ENCODE measurements at places on chromosomes 6 and 20. TPM values are rescaled to one million over a fixed set of nuclear protein-coding genes. Genes with fewer than 3 reads are reported as not detected.

Gene PSMB9
- total RNA-seq = 339 TPM

- DNase-seq = no peak
Measured at GRCh38 chr6:154824076-154824475, 90.9 kb downstream of the SCAF8 start.

DNA sequence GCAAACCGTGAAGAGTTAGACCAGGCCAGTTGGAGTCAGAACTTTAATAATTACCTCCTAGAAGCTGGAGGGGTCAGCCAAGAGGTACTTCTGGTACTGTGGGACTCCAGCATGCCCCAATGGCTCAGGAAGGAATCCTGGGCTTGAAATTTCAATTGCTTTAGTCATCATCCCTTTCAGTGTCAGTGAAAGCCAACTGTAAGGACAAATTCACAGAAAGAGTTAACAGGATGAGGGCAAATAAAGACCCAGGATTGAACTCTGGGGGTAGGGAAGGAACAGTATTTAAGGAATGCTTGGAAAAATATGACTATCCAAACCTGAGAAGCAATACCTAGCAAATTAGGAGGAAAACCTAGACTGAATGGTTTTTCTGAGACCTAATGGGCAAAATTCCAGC, 735.1 kb upstream of the MARCKS start:
- DNase-seq = peak; percentile 99

Gene CLVS2
- total RNA-seq = not detected

Gene WDR46
- 184 TPM for total RNA-seq

Gene CTAGE9
- not detected for total RNA-seq

GRCh38 chr6:33161354-33162331, 30.6 kb downstream of the COL11A2 start:
- DNase-seq = peak; percentile 70

All from M059J (cell line).